ENCODE measurements at places on chromosomes 1 and 21. TPM values are rescaled to one million over a fixed set of nuclear protein-coding genes. Genes with fewer than 3 reads are reported as not detected.
A peak's percentile ranks its signal among the peaks of the same experiment; 100 is the strongest.

Gene HNRNPR
- 212 TPM for total RNA-seq

- H3K27ac ChIP-seq, result no peak overlapping the region
- H3K36me3 ChIP-seq, result peaks cover 65% of the 10 kb centered on the region
- peaks cover 2% of the 10 kb centered on the region for H3K4me1 ChIP-seq
- no peaks in the 10 kb centered on the region for H3K27me3 ChIP-seq
These were observed 9.0 kb downstream of the RAD54L start for GRCh38 chr1:46256523-46256922.

DNA sequence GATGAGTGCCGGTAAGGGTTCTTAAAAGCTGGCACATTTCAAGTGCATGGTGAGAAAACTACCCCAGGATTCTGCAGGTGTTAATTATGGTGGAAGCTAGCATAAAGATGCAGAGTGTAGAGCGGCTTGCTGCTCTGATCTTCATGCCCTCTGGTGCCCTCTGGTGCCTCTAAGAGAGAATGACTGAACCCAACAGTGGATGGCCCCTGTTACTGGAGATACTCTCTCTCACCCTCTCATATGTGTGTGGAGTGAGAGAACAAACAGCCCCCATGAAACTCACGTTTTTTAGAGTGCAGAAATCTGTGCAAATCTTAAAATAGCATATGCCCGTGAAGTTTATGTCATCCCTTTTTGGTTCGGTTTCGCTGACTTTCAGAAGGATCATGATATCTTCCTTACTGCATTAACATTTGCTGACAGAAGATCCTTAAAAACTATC is 90.0 kb downstream of the GRIK1 start:
- H3K4me3 ChIP-seq, result no peak overlapping the region
- H3K4me1 ChIP-seq, result no peaks in the 10 kb centered on the region
- H3K27ac ChIP-seq, result no peak overlapping the region
- no peaks in the 10 kb centered on the region for H3K36me3 ChIP-seq
- peak; percentile 27 for DNase-seq
- H3K27me3 ChIP-seq, result peaks cover 7% of the 10 kb centered on the region

GRCh38 chr1:26169198-26169554 is 413 bp upstream of the C1orf232 start:
- DNase-seq, result no peak
- H3K4me3 ChIP-seq, result peak overlapping the region; percentile 52
- H3K36me3 ChIP-seq, result peaks cover 20% of the 10 kb centered on the region
- H3K4me1 ChIP-seq, result peaks cover 26% of the 10 kb centered on the region
- H3K27ac ChIP-seq, result no peak overlapping the region

DNA sequence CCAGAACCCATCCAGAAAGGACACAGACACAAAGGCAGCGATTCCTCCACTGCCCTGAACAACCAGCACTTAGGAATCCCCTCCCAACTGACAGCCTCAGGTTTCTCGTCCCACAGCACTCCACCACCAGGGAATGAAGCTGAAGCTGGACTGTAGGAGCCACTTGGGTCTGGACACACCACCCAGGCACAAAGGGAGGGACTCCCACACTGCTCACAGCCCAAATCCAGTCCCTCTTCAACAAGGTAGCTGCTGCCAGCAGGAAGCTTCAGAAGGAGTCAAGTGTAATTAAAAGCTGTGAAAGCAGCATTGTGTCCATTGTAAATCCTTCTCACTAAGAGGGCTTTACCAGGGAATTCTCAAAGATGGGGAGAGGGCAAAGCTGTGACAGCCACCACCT is 29.0 kb downstream of the LMX1A start:
- no peaks in the 10 kb centered on the region for H3K4me1 ChIP-seq
- no peak for DNase-seq

Measured in activated naive CD8-positive, alpha-beta T cell treated with anti-CD3 and anti-CD28 coated beads for 36 hours (primary cell).